Cardiac septum (tissue), 1 donor: ENCODE measurements at places on chromosomes 5 and 9.

DNA sequence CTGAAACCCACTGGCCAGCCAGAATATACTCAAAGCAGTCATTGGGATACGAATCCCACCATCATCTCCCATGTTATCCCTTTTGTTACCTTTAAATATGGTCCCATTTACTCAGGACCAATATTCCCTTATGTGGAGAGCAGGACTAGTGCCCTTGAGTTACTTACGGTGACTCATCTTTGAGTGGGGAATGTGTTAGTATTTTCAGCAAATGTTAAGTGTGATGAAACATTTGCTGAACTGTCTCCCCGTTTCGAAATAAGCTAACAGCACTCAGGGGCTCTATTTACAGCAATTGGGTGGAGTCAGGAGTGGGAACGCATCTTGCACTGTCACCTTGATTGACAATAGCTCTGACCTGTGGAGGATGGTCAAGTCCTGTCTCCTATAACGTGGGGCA is 67.4 kb downstream of the CTSL start:
- no peak for DNase-seq

DNA sequence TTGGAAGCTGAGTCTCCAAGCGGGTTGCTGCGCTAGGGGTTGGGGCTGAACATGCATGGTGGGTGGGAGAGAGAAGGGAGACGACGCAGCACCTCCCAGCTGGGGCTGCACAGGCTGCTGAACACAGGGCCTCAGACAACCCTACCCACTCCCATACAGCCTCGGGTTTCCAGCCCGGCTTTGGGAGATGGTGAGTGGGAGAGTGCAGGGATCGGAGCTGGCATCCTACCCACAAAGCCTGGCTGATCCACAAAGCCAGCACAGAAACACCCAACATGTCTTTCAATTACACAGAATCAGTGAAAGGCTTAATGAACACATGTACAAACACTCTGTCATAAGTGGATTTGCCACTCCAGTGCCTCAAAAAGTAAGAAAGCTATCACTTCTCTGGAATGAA is 64.8 kb downstream of the NSG2 start:
- no peak for DNase-seq

DNA sequence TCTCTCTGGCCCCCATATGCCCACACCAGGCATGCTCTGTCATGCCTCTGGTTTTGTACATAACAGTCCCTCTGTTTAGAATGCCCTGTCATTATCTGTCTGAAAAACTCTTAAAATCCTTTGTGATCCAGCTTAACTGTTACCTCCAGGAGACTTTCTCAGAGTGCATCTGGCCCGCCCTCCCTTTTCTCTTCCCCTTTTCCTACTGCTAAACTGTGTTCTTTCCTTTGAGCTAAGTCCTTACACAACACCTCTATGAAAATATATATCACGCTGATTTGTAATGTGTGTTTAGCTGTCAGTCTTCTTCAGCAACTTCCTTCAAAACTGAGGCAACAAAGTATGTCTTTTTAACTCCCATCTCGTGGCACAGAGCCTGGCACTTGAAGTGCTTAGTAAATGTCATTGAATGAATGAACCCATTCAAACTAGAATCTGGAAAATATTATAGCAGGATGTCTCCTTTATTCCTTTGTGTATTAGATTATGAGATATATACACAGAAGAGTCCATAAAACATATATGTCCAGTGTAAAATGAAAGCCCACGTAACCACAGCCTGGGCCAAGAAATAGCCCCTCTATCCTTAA is 166.2 kb upstream of the KLF9 start:
- DNase-seq = no peak

DNA sequence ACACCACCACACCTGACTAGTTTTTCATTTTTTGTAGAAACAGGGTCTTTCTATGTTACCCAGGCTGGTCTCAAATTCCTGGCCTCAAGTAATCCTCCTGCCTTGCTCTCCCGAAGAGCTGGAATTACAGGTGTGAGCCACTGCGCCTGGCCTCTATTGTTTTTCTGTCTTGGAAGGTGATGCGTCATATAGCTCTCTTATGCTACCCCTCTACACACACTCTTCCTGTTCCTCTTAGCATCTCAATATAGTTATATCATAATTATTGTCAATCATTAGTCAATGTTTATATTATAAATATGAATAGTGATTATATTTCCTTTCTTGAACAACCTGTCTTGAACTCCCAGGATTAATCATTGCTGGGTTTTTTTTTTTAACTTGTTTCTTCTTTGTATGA is 7.3 kb downstream of the PKD2L2 start:
- DNase-seq = no peak

- no peak for DNase-seq
Measured at GRCh38 chr9:135575995-135576631, 14.6 kb downstream of the PAEP start.

GRCh38 chr9:87451149-87451548 is 46.5 kb upstream of the DAPK1 start:
- no peak for DNase-seq

- DNase-seq = no peak
Measured at GRCh38 chr5:131496400-131496713, 138.7 kb downstream of the RAPGEF6 start.

DNA sequence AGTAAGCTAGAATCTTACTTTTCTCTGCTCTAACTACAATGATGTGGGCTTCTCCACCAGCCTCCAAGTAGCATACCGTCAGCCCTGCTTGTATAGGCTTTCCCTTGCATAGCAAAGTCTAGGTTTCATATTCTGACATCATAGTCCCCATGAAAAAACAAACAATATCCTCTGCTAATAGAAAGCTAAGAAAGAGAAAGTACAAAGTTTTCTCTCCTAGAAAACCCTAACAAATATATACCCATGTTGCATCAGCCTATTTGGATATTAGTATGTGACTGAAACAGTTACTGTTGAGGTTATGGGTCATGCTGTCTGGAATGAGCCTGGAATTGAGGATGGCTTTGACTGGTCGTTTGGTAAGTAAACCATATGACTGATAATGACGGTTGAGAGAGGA is 1696.0 kb downstream of the MAT2B start:
- no peak for DNase-seq

DNA sequence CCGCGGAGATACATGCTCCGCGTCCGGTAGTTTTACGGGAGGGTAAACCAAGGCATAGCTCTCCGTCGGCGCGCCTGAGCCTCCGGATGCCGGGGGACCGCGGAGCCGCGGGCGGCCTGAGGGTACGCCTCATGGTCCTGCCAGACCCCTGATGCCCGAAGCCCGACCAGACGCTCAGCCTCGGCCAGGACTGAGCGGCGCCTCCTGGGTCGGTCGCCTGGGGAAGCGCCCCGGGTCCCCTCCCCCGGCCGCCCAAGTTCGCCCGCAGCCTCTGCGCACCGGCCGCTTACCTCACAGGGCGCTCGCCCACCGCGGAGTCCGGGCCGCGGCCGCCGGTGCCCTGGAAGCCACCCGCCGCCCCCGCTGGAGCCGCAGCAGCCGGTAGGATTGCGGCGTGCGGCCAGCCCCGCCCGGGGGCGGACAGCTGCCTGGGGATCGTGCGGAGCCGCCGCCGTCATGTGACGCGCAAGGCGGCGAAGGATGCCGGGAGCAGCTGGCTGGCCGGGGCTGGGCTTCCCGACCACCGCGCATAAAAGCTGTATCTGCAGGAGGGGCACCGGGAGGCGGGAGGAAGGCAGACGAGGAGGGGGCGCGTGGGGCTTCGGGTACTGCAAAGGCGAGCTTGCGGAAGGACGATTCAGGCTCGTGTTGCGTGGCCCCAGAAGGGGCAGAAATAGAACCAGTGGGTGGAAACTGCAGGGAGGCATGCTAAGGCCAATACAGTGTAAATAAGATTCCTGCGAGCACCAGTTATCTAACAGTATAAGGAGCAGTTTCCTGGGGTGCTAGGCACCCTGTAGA is at the start of gene FBXO10:
FBXO10 (minus strand) TSS at position 460 of the 801 bp plus-strand sequence. CDS start 34,612 bp downstream, outside the sequence.
- DNase-seq = peak; percentile 87

- no peak for DNase-seq
Measured at GRCh38 chr9:127345566-127345965, 51.4 kb upstream of the SLC2A8 start.

DNA sequence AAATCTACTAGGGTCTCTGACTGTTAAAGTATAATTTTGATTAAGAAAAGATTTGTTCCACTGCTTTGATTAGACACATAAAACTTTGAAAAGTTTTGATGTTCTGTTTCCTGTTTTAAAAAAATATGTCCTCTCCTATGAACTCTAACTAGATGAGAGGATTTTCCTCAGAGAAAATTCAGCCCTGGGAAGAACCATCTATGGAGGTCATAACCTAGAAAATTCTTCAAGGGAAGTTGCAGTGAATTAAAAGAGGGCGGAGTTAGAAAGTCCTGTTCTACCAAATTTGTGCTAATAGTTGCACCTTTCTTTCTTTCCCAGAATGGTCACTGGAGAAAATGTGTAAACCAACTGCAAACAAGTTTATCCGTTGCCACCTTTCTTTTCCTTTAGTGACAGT is 27.7 kb downstream of the PIK3R1 start:
- DNase-seq = no peak

GRCh38 chr9:2709645-2710101 is 7.6 kb upstream of the KCNV2 start:
- DNase-seq = no peak

GRCh38 chr5:148970228-148970627 is 92.6 kb downstream of the SH3TC2 start:
- DNase-seq = no peak

DNA sequence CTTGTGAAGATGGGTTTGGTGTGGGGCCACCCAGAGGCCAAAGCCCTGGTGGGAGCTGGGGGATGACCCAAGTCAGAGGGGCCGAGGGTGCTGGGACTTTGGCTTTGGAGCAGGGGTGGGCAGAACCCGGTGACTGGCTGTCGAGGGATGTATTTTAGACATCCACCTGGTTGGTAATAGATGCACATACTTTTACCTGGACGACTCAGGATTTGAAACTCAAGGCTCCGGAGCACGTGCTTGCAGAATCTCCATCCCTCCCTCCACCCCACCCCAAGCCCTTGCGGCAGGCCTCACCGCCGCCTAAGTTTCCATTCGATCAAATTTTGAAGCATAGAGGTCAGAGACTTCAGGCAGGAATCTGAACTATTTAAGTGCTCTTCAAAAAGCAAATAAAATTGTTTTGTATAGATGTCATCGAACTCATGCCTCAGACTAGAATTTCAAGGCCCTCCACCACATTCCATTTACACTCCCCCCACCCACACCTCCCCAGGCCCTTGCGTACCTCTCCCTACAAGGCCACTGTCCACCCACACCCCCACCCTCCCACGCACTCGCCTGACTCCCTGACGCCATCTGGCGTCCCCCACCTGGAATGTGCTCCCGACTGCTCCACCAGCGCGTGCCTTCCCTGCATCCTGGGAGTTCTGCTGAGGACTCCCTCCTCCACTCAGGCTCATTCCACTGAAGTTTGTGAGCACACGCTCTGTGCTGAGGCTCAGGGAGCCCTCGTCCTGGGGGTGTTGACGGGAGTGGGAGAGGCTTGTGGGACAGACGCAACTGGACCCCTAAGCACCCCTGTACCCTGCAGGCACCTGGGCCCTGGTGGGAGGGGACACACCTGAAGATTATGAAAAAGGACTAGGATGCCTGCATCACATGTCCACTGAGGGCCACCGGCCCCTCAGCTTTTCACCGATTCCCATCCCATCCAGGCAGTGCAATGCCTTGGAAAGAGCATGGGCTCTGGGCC is 56.4 kb upstream of the RPL26L1 start:
- peak; percentile 87 for DNase-seq

- DNase-seq = no peak
Measured at GRCh38 chr9:69955536-69956355, 87.9 kb upstream of the MAMDC2 start.

DNA sequence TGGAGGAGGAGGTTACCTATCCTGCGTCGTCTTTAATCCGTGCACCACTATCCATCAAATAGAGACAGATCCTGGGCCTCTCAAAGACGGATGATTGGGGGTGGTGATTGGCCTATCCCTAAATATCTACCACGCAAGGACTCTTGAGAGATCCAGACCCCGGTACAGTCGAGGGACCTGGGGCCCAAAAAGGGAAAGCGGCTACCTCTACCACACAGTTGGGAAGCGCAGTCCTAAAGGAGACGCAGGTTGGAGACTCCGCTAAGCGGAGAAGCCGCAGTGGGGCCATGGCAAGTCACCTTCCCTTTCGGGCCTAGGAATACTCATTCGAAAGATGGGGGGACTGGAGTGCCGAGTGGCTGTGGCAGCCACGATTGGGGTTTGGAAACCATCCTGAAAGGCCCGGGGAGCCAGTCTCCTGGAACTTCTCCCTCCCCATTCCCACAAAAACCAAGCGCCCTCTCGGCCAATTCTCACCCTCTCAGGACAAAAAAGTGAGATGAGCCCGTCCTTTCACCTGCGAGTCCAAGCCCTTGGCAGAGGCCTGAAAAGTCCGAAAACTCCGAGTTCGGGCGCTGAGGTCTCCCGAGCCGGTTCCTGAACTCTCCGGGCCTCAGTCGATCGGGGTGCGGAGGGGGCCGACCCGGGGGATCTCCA is 499 bp upstream of the FOXE1 start:
- peak; percentile 22 for DNase-seq

GRCh38 chr9:77588271-77588937 is 59.7 kb downstream of the GNA14 start:
- DNase-seq = no peak

- no peak for DNase-seq
Measured at GRCh38 chr9:7234144-7234543, 476.4 kb downstream of the KDM4C start.

DNA sequence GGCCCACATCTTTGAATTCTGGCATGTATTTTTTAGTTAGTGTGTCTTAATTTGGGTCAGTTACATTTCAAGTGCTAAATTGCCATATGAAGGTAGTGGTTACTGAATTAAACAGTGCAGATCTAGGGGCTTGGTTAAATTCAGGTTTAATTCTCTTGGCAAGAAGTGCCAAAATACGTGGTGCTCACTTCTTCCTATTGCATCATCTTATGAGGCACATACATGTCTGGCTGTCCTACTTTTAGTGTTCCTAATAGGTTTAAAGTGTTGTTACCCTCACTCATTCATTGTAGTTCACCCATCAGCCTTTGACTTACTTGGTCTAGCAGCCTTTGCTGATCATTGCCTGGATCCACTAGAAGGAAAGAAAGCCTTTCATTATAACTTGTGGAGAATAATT is 59.5 kb downstream of the RPS6 start:
- no peak for DNase-seq

- no peak for DNase-seq
Measured at GRCh38 chr5:173204185-173204979, 30.6 kb downstream of the NKX2-5 start.

DNA sequence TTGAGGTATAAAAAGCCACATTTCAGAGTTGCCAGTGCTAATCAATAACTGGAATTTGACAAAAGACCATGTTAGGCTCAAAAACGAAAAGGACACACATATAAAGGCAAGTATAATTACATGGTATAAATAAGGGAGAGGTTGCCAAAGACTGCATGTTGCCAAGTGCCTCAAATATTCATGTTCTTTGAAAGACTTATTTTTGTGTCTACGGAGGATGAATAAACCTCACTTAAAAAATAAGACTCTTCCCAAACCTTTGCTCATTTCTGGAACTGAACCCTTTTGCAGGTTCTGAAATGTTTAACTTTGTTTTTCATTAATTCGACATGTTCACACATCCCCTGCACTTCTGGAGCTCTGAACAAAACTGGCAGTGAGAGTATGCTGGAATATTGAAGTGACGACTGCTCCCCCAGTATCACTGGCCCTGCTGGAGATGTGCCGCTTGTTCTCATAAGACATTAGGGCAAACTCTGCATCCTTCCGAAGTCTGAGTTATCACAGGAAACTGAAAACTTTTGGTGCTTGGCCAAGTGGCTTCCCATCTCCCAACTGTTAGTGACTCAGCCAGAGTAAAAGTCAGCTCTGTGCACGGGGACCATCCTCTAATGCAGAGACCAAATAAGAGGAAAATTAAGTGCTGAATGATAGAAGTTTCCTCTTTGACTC is 336.8 kb downstream of the GLIS3 start:
- DNase-seq = no peak

GRCh38 chr9:104682642-104683041 is 11.7 kb upstream of the OR13D1 start:
- DNase-seq = no peak
